Right lung (tissue), 10 donors: ENCODE measurements at places on chromosomes 13 and 19. TPM values are rescaled to one million over a fixed set of nuclear protein-coding genes. Genes with fewer than 3 reads are reported as not detected.

GPR12 gene
- not detected for polyA plus RNA-seq

GRCh38 chr19:44447916-44448674 lies at the start of gene ZNF229:
TSS of gene ZNF229 (minus strand) at chr19:44448472. CDS start at chr19:44442847, 5,625 bp downstream.
- DNase-seq, result peak; percentile 83

GRCh38 chr13:41356786-41357185 lies 45.7 kb downstream of the NAA16 start:
- DNase-seq, result no peak

GRCh38 chr13:39370048-39370447 lies 232.9 kb downstream of the LHFPL6 start:
- no peak for DNase-seq

- DNase-seq, result no peak
These were observed 5.6 kb upstream of the KEAP1 start for GRCh38 chr19:10508707-10509106.

GRCh38 chr19:6476155-6476895 lies 5.3 kb downstream of the DENND1C start:
- no peak for DNase-seq

IGFL2 gene
- polyA plus RNA-seq, result 1.3 TPM

RCBTB2 gene
- 34.7 TPM for polyA plus RNA-seq

DNA sequence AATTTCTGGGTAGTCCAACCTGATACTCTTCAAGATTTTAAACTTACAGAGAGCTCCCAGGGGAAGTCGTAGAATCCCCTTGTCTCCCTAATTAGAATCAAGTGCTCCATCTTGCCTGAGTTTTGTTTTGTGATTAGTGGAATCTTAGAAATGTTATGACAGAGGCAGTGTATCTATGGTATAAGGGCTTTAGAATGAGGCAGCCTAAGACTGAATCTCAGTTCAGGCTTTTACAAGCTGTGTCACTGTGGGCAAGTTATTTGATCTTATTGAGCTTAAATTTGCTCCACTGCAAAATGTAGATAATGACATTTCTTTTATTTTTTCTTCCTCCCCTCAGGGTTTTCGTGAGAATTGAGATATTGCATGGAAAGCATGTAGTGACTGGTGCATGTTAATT lies 215.5 kb downstream of the POSTN start:
- no peak for DNase-seq

DNA sequence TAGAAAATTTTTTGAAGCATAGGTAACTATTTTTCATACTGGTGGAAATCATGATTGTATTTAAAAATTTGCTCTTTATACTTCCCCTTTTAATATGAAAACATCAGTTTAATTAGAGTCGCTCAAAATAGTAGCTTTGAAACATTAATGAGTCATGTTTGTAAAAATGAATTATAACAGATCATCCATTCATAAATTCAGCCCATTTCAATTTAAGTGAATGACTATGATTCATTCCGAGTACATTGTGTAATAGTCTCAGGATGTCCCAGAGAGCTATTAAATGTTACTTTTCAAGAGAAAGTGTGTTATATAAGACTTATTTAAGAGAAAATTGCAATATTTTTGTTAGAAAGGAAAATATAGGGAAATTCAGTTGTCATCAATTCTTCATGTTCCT lies 111.0 kb downstream of the FNDC3A start:
- no peak for DNase-seq

DNA sequence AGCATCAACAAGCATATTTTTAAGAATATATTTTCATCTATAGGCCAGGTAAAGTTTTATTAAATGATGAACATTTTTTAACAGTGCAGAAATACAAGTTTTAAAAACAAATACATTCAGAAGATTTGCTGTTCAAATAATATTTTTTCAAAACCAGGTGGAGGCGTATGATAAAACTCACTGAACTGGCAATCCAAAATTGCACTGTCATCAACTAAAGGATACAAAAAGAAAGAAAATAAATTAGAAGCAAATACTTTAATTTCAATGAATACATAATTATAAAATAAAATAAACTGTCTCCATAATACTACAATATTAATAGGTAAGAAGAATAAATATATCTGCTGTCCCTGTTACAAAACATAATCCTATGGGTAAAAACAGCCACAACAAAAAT lies 21.2 kb downstream of the SPRYD7 start:
- no peak for DNase-seq

- no peak for DNase-seq
These were observed 28.8 kb downstream of the FOXO1 start for GRCh38 chr13:40637643-40638042.

DNA sequence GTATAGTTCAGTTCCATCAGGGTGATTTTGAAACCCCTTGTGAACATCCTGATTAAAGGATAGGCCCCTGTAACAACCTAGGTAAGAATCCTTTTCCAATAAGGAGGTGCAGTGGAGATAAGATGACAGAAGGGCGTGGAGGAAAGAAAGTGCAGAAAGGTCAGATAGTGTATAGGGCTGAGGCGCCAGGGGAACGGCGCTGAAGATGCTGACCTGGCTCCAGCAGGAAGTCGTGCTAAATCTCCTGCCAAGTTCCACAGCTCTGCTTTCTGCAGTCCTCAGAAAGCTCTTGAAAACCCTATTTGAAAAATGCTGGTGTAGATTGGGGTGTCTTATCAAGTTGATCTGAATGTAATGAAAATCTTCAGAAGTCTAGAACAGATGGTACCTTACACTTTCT lies 221.7 kb downstream of the COG6 start:
- no peak for DNase-seq

PNMA8B gene
- polyA plus RNA-seq, result 2.8 TPM

DNA sequence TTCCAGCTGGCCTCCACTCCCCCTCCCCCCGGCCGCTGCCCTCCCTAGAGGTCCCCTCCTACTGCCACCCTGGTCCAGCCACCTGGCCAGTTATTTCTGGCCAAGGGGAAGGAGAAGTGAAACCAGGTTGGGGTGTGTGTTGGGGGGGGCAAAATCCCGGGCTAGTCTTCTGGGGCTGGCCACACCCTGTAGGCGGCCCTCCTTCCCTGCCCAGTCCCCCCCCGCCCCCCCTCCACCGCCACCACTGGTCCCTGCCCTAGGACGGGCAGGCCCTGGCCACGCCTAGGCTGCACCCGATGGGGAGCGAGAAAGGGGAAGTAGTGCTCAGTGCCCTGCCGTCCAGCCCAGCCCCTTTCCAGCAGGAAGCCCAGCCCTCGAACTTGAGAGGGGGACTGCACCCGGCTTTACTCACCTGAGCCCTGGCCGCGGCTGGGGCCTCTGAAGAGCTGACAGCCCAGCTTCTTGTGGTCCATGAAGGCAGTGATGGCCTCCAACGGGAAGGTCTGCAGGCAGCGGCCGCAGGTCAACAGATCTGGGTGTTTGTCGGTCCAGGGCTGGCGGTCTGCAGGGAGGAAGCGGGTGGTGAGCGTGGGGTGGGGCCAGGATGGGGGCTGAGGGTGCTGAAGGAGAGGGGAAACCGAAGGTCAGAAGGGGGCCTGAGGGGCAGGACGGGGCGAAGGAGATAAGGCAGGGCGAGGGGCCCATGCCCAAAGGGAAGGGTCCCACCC lies 813 bp downstream of the ZNF296 start:
- no peak for DNase-seq

- no peak for DNase-seq
These were observed 103.5 kb upstream of the AKAP11 start for GRCh38 chr13:42168496-42168895.

DNA sequence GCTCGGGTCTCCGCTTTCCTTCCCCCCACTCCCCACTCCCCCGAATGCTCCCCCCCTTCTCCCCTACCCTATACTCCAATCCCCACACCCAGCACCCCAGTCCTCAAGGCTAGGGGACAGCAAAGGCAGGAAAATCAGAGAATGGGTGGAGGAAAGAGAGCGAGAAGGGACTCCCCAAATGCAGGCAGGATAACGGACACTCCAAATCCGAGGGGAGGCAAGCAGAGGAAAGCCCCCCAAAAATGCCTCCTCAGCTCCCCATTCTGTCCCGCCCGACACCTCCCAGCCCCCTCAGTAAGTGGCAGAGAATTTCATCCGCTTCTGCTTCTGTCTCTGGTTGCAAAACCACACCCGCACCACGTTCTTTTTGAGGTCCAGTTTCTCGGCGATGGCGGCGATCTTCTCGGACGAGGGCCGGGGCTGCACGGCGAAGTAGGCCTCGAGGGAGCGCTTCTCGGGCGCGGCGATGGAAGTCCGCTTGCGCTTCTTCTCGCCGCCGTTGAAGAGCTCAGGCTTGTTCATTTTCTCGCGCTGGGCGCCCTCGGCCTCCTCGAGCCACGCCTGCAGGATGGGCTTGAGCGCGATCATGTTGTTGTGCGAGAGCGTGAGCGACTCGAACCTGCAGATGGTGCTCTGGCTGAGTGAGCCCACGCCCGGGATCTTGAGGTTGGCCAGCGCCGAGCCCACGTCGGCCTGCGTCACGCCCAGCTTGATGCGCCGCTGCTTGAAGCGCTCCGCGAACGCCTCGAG lies 2.1 kb downstream of the POU4F1 start:
- no peak for DNase-seq

DNA sequence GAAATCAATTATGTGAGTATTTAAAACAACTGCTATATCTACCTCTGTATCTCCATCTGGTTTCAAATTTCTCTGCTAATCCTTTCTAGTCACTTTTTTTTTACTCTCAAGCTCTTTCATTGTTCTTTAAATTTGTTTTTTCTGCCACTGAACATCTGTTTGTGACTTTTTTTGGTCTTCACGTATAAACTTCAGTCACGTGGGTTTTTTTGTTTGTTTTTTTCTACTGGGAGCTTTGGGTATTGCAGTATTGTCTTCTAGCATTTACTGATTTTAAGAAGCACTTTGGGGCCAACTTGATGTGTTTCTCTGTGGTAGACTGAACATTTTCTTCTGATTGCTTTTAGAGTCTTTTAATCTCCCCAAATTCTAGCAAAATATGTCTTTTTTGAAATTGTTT lies 262.6 kb upstream of the RXFP2 start:
- no peak for DNase-seq

DNA sequence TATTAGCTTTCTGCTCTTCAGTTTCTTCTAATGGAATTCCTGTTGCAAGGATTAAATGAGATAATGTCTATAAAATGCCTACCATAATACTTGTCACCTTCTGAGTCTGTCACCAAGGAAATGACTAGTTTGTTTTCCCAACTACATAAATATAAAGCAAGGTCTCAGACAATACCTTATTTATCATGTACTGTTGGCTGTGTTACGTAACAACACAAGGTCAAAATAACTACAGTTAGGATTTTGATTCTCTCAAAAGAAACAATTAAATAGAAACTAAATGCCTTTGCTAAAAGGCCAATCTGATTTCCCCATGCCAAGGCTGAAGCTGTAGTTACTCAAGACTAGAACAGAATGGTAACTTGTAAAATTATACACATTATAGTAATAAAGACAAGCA lies 134.5 kb downstream of the PCDH9 start:
- no peak for DNase-seq

OR10H1 gene
- polyA plus RNA-seq, result 0.03 TPM

S1PR5 gene
- polyA plus RNA-seq, result 0.73 TPM

DNA sequence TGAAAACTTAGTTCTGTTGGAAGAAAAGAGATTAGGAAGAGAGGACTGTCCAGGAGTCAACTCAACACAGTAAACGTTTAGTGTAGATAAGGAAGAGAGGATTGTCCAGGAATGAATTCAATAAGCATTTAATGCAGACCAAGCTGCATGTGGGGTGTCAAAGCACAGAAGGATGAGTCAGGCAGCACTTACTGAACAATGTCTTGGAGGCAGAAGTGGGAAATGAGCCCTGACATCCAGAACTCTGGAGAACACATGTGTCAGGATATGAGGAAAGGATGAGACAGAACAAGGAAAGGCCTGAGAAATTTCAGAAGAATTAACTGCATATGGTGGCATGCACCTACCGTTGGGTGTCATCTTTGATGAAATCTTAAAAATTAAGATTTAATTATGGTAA lies 429.2 kb upstream of the HTR2A start:
- no peak for DNase-seq

ZNF615 gene
- 21.9 TPM for polyA plus RNA-seq

- DNase-seq, result no peak
These were observed 17.5 kb downstream of the DYRK1B start for GRCh38 chr19:39816287-39817048.

CD22 gene
- polyA plus RNA-seq, result 8.3 TPM

DNA sequence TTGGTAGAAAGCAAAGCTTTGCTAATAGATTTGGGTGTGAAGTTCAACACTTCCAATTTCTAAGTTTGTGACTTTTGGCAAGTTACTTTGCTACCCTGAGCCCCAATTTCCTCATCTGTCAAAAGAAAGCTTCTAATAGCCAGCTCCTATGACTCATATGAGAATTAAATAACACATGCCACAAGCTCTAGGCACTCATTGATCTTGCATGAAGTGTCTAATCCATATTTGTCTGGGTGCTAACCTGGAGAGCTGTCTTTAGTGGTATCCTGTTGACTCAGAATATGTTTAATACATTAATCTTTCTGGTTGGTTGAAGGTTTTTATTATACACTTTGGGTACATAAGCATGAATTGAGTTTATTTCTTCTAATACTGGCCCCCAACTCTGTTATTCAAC lies 188.8 kb downstream of the POSTN start:
- no peak for DNase-seq

TMC4 gene
- 32.1 TPM for polyA plus RNA-seq

ADAMTSL5 gene
- 0.54 TPM for polyA plus RNA-seq

DNA sequence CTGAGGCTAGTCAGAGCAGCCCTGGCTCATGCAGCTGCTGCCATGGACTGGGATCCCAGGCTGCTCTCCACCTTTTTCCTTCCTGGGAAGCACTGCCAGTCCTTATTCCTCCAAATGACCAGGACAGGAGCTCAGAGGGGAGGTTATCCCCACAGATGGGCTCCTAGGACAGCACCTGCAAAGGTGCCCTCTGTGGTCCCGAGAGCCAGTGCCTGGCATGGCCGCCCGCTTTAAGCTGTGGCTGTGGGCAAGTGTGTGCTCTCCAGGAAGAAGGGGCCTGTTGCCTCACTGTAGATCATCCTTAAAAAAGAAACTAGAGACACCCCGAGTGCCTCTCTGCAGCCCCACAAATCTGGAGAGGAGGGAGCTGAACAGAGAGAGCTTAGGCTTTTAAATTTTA lies 83.6 kb downstream of the C1QTNF9 start:
- no peak for DNase-seq

GRCh38 chr19:28977826-28978225 lies 235.1 kb downstream of the UQCRFS1 start:
- DNase-seq, result no peak

DNA sequence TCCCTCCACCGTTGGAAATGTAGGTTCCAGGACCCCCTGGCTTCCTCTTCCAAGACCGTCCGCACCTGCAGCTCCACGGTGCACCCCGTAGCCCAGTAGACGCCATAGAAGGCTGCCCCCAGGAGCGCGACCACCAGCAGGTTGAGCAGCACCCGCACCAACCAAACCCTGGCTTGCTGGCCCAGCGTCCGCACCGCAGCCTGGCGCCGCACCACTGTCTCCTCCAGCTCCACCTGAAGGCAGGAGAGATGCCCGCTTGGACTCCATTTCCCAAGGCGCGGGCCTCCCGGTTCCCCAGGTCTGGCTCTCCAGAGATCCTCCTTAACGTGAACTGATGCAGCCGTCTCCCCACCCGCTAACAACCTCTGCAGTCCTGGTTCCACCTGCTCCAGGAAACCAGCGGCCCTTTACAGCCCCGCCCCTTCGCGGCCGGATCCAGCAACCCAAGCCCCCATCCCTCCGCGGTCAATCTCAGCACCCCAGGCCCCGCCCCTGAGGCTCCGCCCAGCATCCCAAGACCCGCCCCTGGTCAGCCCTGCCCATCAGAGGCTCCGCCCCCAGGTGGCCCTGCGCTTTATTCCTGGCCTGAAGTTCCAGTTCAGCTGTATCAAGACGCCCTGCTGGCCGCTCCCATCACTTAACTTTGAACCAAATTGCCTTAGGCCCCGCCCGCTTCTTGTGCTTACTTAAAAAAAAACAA lies 5.0 kb upstream of the LENG1 start:
- DNase-seq, result no peak

PSG5 gene
- not detected for polyA plus RNA-seq

GFY gene
- not detected for polyA plus RNA-seq

MTRF1 gene
- polyA plus RNA-seq, result 26.9 TPM

ZNF556 gene
- not detected for polyA plus RNA-seq
